Thyroid gland (tissue), 4 donors: ENCODE measurements at places on chromosomes 16 and 17.
A peak's percentile ranks its signal among the peaks of the same experiment; 100 is the strongest.

DNA sequence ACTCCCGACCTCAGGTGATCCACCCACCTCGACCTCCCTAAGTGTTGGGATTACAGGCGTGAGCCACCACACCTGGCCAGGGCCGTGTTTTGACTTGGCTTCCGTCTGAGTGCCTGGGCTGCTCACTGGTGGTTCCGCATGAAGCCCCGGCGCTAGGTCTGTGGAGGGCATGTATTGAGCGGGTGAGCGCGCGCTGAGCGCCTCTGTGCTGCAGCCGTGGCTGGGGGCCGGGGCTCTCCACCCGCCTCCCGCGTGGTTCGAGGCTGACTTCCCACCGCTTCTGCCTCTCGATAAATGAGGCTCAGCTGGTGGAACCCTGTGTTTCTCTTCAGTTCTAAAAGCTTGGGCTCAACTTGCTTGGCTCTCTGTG is 38.9 kb upstream of the ATP2A3 start:
- no peak for DNase-seq

GRCh38 chr17:4180791-4181190 is 37.8 kb downstream of the CYB5D2 start:
- DNase-seq: no peak

DNA sequence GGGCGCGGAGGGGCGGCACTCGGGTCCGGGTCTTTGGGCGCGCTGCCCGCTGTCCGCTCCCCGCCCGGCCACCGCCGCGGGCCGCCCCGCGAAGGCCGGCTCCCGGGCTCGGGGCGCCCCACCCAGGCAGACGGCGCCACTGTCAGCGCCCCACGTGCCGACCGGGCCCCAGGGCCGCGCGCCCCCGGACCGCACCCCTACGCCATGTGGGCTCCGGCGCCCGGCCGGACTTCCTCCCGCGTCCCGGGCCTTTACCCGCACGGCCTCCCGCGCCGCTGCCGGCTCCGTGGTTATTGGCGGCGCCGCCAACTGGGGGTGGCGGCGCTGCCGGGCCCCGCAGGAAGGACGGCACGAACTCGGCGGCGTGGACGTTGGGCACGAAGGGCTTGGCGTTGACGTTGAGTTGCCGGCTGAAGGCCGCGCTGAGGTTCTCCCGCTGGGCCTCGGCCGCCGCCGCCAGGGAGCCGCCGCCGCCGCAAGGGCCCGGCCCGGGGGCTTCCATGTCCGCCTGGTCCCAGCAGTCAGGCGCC is 577 bp downstream of the GSPT1 start:
- DNase-seq: peak; percentile 45

GRCh38 chr17:79923974-79924638 is 84.9 kb upstream of the CBX4 start:
- DNase-seq: no peak

GRCh38 chr16:75265911-75266701 is 14.7 kb upstream of the BCAR1 start:
- peak; percentile 83 for DNase-seq

- DNase-seq: no peak
These were observed 5.2 kb upstream of the RNF135 start for GRCh38 chr17:30965686-30966085.

DNA sequence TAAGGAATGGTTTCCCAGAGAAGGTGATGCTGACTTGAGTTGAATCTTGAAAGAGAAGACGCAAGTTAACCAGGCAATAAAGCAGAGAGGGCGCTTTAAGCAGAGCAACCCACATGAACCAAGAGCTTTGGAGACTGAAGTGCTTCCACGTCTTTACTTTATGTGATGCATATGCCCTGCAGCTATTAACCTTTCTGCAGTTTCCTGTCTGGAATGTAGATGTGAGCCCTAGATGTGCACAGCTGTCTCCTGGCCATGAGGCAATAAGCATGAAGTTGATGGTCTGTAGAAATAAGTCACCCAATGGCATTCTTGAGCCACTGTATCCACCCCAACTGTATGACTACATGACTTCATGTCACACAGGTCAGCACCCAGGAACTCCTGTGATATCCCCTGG is 5.7 kb upstream of the CHST4 start:
- DNase-seq: no peak

DNA sequence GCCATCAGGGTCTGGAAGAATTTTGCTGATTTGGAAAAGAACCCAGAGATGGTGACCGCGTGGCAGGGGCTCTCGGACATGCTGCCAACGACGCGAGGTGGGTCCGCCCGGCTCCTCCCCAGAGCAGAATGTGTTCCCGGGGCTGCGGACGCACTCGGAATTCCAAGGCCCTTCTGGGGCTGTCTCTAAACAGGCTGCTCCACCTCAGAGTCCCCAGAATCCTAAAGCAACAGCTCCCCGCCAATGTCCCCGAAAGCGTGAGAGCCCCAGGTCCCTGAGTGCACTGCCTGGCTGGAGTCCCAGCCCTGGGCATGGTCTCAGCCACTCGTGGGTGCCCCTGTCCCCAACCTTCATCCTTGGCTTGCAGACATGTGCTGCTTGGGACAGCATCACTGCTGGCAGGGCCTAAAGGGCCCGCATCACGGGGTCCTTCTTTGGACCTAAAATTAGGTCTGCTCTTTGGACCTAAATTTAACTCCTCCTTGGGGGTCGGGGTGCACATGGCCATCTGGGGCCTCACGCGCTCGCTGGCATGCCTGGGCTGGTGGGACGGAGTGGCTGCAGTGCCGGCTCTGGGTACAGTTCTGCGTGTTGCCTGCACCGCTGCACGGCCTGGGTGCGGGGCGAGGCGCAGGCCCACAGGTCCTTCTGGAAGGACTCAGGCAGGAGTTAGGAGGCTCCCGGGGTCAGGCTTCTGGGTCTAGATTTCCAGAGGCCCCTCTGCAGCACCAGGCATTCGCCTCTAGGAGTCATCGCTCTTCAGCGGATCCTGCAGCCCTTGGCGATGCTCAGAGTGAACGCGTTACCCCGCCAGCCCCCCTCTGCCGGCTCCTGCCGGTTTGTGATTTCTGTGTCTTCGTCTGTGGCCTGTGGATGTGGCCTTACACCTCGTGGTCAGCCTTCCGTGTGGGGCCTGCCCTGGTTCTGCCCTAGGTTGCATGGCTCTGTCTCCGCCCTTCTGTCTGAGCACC is 41.9 kb upstream of the CHMP6 start:
- DNase-seq: no peak

DNA sequence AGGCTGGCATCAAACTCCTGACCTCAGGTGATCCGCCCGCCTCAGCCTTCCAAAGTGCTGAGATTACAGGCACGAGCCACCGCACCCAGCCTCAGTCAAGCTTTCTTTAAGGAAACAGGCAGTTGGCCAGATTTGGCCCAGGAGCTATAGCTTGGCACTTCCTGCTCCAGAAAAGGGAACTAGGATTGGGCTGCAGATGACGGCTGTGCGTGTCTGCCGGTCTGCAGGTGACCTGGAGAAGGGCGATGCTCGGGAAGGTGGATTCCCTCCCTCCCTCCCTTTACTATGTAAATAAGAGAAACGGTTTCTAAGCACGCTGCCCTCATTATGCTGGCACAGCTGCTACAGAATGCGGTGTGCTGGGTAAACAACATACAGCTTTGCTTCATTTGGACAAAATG is 215.9 kb downstream of the RPTOR start:
- DNase-seq: no peak

- DNase-seq: no peak
These were observed 88.1 kb upstream of the ZNF750 start for GRCh38 chr17:82927661-82928601.

DNA sequence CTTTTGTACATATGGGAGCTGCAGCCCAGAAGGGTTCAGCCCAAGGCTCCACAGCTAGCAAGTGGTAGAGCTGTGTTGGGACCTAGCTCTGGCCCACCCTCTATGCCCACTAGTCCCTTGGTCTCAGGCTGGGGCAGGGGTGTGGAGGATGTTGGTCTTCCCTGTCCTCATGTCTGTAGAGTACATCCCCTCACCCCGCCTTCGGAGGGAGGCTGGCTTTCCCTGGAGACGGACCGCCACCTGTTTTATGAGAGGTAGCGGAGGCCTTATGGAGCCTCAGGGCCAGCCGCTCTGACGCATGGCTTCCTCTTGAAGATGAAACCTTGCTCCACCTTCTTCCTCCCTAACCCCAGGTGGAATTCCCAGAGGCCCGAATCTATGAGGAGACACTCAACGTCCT is 8.4 kb downstream of the TNFAIP1 start:
- DNase-seq: no peak

DNA sequence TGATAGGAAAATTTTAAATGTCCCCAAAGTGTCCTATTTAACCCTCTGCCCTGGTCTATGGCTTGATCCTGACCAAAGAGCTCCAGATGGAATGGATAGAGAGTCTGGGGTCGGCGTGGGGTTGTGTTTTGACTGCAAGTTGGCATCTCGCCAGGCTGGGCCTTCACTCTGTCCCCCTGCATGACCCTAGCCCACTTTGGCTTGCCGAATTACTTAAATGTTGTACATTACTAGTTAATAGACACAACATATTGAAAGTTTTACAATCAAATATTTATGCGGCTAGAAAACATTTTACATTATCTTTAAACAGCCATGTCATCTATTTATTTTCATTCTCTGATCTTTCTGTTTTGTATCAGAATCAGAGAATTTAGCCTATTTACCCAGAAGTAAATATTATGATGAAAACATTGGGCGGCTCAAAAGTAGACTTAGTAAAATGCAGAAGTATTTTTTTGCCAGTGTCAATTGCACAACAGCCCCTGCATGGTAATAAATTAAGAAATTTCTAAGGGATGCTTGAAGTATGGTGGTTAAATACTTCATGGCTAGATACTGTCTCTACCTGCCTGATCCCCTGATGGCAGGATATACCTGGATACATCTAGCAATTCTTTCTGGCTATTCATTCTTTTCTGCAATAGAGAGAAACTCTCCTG is 18.8 kb upstream of the MYOCD start:
- DNase-seq: no peak

- DNase-seq: no peak
These were observed 88.0 kb downstream of the NLK start for GRCh38 chr17:28130472-28130871.

DNA sequence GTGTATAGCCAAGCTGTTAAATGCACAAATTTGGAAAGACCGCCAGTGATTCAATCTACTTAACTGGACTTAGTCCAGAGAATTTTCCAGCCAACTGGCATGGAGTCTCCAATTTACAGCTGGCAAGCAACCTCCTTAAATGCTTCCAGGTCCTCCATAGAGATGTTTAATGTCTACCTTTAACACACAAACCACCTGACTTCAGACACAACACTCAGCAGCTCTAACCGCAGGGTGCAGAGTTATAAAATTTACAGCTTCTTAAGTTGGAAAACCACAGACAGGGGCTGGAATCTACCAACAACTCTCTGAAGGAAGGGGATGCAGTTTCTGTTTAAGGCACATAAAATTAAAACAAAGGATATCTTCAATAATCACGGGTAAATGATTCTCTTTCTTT is 106.9 kb downstream of the SYCE1L start:
- DNase-seq: no peak

DNA sequence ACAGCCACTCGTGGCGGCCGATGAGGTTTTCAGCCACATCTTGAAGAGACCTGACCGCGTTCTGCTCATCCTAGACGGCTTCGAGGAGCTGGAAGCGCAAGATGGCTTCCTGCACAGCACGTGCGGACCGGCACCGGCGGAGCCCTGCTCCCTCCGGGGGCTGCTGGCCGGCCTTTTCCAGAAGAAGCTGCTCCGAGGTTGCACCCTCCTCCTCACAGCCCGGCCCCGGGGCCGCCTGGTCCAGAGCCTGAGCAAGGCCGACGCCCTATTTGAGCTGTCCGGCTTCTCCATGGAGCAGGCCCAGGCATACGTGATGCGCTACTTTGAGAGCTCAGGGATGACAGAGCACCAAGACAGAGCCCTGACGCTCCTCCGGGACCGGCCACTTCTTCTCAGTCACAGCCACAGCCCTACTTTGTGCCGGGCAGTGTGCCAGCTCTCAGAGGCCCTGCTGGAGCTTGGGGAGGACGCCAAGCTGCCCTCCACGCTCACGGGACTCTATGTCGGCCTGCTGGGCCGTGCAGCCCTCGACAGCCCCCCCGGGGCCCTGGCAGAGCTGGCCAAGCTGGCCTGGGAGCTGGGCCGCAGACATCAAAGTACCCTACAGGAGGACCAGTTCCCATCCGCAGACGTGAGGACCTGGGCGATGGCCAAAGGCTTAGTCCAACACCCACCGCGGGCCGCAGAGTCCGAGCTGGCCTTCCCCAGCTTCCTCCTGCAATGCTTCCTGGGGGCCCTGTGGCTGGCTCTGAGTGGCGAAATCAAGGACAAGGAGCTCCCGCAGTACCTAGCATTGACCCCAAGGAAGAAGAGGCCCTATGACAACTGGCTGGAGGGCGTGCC is 30.1 kb downstream of the CIITA start:
- DNase-seq: peak; percentile 96

DNA sequence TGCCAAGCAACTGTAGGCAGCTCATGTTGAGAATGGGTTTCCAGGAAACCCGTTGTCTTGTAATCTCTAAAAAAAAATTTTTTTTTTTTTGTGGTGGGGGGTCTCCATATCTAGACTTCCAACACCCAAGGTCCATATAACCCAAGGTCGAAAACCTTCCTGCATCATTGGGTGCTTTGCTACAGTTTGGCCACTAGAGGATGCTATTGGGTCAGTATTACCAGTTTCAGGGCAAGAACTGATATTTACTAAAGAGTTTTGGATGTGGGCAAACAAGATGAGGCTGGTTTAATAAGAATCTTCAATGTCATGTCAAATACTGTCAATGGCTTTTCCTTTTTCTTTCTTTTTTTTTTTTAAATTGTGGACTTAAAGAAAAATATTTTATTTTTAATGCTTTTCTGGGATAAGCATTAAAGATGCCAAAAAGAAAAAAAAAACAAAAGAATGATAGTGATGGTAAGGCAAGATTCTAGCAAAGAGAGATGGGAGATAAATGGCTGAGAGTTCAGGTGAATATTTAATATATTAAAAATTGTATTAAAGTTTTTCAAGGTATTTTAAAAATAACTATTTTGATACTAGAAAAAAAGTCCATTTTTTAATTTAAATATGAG is 62.2 kb downstream of the DHRS7C start:
- no peak for DNase-seq

GRCh38 chr16:69199382-69199781 is 12.4 kb downstream of the SNTB2 start:
- DNase-seq: no peak

DNA sequence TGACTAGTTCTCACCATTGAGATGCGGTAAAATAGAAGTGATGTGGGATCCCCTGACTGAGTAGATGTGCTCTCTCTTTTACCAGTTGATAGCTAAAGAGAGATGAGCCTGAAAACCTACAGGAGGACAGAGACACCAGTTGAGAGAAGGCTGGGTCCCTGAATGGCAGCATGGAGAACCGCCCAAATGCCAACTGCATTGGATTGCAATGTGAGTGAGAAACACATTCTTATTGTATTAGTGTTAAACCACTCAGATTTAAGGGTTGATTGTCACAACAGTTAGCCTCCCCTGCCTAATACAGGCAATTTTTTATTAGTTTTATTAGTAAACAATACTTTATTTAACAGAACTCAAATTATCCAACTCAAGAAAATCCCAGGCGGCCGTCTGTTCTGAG is 61.2 kb downstream of the SPACA3 start:
- DNase-seq: no peak
